ENCODE measurements at places on chromosomes 5 and 9. TPM values are rescaled to one million over a fixed set of nuclear protein-coding genes. Genes with fewer than 3 reads are reported as not detected.

DNA sequence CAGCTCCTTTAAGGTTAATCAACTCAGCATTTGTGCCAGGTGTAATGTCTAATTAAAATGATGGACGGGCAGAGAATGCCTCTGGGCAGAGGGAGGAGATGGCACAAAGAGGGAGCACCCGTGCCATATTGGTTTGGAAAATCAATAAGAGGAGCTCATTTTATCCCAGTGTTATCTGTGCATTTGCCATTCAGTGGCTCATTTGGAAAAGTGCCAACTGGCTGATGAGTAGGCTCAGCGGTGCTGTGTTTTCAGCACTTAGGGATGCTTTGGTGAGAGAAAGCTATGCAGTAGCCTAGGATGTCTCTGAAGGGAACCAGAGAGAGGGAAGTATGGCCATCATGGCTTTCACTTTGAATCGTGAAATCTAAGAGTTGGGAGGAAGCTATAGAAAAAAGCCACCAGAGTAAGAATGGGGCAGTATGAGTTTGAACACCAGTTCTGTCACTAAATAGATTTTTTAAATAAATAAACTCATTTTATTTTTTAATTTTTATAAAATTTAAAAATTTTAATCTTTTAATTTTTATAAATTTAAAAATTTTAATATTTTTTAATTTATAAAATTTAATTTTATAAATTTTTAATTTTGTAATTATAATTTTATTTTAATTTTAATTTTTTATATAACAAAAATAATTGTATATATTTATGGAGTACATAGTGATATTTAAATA, 472.8 kb downstream of the BRINP1 start:
- H3K27ac ChIP-seq = no peak overlapping the region
- no peak for DNase-seq
- no peak overlapping the region for H3K4me3 ChIP-seq
- no peaks in the 10 kb centered on the region for H3K4me1 ChIP-seq

DNA sequence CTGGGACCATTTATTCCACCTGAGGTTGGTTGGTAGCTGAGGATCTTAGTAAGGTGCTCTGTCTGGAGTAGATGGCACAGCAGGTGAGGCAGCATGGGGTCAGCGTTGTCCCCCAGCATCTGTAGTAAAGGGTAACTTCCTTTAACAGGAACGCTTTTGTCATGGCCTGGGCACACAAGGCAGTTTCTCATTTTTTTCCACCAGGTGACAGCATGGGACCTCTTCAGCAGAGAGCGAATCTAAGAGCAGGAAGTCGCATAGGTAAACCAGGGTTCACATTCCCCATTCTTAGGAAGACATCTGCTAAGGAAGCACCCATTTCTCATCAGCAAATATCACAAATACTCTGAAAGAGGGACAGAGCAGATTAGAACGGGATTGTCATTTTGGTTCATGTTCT, 56.5 kb downstream of the GPR107 start:
- no peak for DNase-seq
- H3K4me1 ChIP-seq = no peaks in the 10 kb centered on the region
- no peaks in the 10 kb centered on the region for H3K27me3 ChIP-seq
- H3K27ac ChIP-seq = no peak overlapping the region
- H3K4me3 ChIP-seq = no peak overlapping the region
- H3K36me3 ChIP-seq = peaks cover 4% of the 10 kb centered on the region

The FOXB2 gene
- not detected for total RNA-seq

The BTNL8 gene
- not detected for total RNA-seq

The MYOT gene
- total RNA-seq = not detected
